ENCODE measurements at places on chromosomes 3 and 15. TPM values are rescaled to one million over a fixed set of nuclear protein-coding genes. Genes with fewer than 3 reads are reported as not detected.

RTP1 gene
- not detected for total RNA-seq

CAMKV gene
- not detected for total RNA-seq

CLDN11 gene
- 272 TPM for total RNA-seq

BFSP2 gene
- total RNA-seq = not detected

NLGN1 gene
- 0.50 TPM for total RNA-seq

CSNK1G1 gene
- 8.8 TPM for total RNA-seq

CASR gene
- not detected for total RNA-seq

C3orf22 gene
- total RNA-seq = not detected

KBTBD12 gene
- not detected for total RNA-seq

OR5K3 gene
- not detected for total RNA-seq
